NCI-H774 (cell line): ENCODE measurements at places on chromosomes 7 and 10.

- no peak for DNase-seq
Measured at GRCh38 chr10:7766241-7766640, 21.6 kb downstream of the KIN start.

- DNase-seq: no peak
Measured at GRCh38 chr7:134850066-134850465, 70.6 kb downstream of the CALD1 start.

DNA sequence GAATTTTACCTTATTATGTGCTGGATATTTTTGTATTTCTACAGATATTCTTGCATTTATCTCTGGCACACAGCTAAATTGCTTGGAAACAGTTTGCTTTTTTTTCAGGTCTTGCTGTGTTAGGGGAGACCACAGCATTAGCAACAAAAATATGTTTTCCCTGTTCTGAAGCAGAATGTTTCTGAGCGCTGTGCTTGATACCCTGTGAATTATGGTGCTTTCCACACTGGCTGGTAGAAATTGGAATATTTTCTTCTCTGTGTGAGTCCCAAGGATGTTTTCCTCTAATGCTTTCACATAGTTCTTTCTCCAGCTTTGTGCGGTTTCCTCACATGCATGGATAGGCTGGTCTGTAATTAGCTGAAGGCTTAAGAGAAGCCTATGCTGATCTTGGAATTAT lies 651.6 kb upstream of the IGFBP3 start:
- no peak for DNase-seq

- no peak for DNase-seq
Measured at GRCh38 chr10:70267161-70267933, 16.5 kb downstream of the NPFFR1 start.

- no peak for DNase-seq
Measured at GRCh38 chr10:78831461-78831860, 237.3 kb upstream of the ZMIZ1 start.

DNA sequence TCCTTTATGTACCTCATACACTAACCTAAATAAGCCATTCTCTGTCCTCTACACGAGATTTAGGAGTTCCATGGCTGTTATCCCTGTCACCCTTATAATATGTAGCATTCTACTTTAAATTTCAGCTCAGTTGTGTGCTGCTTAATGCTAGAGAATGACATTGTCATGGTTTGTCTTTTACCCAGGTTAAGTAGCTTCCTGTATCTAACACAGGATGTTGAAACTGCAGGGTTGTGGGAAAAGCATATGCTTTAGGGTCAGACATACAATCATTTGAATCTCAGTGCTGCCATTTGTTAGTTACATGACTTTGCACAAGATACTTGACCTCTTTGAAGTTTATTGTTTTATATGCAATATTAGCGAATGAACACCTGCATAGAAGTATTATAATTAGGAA lies 235.1 kb upstream of the CACNA2D1 start:
- no peak for DNase-seq

GRCh38 chr10:124572751-124573150 lies 111.1 kb downstream of the LHPP start:
- no peak for DNase-seq

DNA sequence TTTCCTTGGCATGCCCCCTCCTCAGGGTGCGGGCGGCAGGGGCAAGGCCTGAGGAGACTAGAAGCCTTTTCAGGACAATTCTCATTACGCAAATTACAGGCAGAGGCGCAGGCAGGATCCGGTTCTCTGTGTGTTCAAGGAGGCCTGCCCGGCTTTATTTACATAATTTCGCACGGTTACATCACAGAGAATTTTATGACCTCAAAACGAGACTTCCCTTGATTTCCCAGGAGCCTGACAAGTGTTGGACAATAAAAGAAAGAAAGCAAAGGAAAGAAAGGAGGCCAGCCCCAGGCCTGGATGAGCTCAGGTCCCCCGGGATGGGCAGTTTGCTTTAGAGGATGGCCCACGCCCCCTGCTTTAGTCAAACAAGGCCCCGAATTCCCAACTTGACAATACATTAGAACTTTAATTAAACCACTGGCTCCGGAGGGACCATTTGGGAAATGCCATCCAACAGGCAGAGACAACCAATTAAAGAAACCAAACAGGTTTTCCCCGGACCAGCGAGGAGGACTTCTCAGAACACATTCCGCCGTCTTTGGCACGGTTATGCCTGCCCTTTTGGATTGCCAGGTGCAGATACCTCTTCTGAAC lies 2.9 kb downstream of the MNX1 start:
- DNase-seq: no peak

DNA sequence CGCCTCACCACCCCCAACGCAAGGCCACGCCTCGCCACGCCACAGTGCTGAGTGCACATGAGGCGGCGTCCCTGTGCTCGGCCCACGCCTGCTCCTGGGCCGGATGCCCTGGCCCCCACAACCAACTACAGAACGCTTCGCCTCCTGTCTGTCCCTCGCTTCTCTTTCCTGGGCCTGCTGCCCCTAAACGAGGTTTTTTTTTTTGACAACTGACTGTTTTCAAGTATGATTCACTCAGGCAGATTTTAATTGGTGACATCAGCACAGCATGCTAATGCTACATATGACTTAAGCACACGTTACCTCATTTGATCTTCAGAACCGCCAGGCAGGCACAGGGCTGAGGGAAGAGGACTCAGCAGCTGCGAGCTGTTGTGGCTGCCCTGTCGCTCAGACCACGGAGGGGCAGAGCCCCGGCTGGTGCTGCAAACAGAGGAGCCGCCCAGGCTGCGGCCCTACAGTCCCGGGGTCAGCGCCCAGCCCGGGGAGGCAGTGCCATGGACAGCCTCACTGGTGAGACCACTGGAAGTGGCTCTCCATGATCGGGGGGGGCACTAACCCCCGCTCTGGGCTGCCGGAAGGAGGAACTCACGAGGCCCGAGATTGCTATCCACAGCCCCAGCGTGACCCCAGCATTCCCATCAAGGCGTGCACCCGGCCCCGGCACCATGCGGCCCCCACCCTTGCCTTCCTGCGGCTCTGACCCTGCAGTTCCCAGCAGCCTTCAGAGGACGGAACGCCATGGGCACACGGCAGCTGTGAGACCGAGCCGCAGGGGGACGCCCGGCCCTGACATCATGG lies 212.8 kb downstream of the MAD1L1 start:
- no peak for DNase-seq

DNA sequence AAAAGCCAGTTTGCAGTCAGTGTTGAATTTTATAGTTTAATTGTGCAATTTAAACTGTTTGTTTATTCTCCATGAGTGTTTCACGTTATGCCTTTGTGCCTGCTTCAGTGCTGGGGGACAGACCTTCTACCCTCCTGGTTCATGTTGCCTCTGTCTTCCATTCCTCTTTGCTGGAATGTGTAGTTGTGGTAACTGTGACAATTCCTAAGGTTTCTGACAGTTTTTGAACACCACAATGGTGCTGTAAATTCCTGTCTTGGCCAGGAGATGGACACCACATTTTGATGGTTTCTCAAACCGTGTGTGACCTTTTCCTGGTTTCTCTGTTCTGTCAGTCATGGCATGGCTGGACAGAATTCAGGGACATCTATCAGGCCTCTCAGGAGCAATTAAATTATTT lies 201.7 kb downstream of the BICC1 start:
- DNase-seq: no peak
